Stimulated activated CD4-positive, alpha-beta T cell treated with anti-CD3 and anti-CD28 coated beads, Interleukin-15, amount 100 ng/mL, for 24 hours (primary cell): ENCODE measurements at places on chromosomes 7 and 10.
A peak's percentile ranks its signal among the peaks of the same experiment; 100 is the strongest.

DNA sequence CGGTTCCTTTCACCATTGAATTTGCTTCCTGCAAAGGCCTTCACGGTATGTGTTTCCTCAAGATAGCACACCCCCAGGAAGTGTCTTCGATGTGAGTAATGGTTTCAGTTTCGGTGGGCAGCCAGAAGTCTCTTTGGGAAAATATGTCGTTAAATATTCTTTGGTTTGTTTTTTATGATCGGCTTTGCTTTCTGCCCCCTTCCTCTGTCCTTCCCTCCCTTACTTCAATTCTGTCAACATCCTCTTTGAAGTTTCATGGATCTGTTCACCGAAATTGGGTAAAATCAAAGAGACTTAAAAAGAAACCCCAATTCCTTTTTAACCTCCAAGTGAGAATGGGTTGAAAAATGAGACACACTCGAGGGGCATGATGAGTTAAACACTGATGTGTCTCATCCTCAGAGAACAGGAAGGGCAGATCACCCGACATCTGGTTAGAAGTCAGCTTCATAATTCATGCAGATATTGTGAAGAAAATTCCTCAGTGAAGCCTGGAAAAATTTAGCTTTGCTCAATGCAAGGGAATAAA, 170.8 kb upstream of the HABP2 start:
- peak; percentile 11 for DNase-seq

DNA sequence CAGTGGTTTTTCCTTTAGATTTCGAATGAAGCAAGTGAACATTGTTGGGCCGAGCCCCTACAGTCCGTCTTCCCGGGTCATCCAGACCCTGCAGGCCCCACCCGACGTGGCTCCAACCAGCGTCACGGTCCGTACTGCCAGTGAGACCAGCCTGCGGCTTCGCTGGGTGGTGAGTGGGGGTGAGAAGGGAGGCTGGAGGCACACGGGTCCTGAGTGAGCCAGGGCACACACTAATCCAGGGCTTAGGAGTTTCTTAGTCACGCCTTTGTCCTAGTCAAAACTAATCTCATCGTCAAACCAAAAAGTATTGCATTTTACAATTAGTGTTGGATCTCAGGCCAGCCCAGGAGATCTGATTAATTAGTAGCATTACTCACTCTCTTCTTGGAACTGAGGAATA, 568.8 kb upstream of the FOXK1 start:
- no peak for DNase-seq

DNA sequence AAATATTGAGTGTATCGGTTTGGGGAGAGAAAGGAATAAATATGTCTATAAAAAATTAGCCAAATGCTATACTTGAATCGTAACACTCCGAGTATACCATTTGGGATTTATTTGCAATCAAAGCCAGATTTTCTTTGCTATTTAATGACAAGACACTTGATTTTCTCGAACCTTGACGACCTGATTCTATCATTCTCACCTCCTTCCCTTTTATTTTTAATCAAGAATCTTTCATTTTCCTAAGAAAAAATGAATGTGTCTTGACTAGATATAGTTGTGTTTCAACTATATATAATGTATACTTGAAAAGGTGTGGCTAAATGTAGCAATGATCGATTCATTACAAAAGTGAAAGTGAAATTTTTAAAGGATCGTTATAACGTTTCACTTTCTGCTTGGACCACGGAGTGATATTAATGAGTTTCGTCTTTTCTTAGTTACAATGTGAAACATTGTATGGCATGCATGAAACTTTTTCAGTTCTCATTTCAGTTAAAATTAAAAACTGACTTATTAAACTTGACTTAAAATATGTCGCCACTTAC, 562 bp downstream of the NUB1 start:
- DNase-seq: no peak

- no peak for DNase-seq
Measured at GRCh38 chr7:156918635-156919034, 25.7 kb upstream of the LMBR1 start.

DNA sequence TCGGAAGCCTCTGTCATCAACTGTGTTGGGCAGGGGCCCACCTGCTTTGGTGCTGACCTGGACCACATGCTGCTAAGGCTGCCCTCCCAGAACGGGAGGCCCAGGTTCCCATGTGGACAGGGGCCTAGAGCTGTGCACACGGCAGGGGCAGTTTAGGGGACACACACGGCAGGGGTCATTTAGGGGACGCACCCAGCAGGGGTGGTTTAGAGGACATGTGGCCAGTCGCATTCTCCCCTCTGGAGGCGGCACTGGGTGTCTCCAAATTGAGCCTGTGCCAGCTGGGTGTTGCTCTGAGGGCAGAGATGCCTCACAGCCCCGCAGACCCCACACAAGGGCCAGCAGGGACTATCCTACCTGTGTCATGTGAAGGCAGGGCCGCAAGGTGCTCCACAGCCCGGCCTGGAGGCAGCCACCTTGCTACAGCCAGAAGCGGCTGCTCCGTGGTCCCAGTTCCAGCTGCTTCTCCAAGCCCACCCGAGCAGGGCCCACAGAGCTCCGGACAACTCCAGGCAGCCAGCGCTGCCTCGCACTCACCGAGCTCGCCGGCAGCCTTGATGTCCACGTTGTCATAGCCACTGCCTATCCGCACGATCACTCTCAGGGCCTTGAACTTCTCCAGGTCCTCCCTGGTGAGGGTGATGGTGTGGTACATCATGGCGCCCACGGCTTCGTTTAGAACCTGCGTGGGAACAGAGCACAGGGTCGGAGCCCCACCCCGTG, 60.7 kb downstream of the ZRANB1 start:
- no peak for DNase-seq

GRCh38 chr10:69760072-69760471, 41.6 kb upstream of the COL13A1 start:
- no peak for DNase-seq

GRCh38 chr7:120475994-120476393, 203.0 kb downstream of the KCND2 start:
- no peak for DNase-seq

DNA sequence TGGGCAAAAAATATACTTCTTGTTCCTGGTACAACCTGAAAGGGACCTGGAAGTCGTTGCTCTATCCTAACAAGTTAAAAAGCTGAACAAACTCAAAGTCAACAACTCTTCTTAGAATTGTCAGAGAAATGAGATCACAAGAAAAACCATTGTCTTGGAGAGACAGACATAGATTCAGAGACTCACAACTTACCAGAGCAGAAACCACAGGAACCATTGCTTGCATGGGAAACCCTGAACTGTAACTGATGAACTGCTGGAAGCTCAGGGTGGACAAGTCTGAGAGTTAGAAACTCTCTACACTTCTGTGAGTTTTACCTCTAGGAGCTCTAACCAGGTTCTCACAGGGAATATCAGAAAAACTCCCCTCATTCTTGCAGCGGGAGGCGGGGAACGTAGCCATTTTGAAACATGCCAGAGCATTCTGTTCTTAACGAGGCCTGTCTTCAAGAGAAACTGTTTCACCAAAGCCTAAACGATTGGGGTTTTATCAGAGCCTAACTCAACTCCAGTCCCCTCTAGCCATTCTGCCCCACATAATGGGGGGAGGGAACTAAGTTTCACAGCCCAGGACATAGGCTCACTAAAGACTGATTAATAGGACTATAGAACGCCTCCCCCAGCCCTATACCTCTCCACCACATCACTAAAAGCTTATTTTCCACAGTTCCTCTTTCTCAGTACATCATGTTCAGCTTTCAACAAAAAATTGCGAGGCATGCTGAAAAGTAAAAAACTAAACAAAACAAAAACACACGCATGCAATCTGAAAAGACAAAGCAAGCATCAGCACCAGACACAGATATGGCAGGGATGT, 12.0 kb upstream of the GSDME start:
- no peak for DNase-seq

- no peak for DNase-seq
Measured at GRCh38 chr10:1802413-1802812, 65.1 kb upstream of the ADARB2 start.

DNA sequence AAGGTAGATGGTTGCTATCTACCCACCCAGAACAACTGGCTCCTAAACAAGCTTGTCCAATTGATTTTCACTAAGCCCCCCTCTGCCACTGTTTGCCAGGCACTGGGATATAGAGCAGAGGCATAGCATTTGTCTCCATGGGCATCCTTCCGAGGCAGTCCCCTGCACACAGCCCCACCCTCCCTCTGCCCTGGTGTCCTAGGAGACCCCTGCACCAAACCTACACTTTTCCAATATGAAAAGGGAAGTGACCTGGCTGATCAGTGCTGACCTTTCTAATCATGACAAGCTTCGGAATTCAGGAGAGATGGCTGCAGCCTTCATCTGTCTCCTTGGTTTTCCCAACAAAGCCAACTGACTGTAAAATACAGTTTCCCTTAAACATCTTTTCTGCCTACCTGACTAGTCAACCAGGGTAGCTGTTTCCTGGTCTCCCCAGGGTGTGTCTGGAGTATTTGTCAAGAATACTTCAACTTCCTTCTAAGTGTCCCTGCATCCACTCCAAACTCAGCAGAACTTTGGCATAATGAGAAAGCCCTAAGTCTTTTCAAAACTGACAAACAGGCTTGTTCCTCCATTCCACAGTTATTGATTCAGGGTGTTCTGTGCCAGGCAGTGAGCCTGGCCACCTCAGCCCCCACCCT, 7.6 kb upstream of the SLC18A3 start:
- no peak for DNase-seq

DNA sequence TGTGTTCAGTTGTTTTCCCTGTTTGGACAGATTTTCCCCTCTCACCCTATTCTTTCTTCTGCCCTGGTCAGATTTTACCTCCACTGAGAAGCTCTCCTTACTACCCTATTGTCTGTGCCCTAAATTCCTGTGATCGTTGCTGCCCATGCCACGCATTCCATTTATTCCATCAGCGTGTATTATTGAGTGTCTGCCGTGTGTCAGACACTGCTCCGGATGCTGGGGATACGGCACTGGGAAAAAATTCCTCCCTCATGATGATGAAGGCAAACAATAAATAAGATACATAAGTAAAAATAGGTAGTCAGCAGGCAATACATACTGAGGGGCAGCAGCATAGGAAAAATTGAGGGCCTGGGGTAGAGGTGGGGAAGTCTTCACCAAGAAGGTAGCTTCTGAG, 86.8 kb downstream of the FANK1 start:
- DNase-seq: no peak

DNA sequence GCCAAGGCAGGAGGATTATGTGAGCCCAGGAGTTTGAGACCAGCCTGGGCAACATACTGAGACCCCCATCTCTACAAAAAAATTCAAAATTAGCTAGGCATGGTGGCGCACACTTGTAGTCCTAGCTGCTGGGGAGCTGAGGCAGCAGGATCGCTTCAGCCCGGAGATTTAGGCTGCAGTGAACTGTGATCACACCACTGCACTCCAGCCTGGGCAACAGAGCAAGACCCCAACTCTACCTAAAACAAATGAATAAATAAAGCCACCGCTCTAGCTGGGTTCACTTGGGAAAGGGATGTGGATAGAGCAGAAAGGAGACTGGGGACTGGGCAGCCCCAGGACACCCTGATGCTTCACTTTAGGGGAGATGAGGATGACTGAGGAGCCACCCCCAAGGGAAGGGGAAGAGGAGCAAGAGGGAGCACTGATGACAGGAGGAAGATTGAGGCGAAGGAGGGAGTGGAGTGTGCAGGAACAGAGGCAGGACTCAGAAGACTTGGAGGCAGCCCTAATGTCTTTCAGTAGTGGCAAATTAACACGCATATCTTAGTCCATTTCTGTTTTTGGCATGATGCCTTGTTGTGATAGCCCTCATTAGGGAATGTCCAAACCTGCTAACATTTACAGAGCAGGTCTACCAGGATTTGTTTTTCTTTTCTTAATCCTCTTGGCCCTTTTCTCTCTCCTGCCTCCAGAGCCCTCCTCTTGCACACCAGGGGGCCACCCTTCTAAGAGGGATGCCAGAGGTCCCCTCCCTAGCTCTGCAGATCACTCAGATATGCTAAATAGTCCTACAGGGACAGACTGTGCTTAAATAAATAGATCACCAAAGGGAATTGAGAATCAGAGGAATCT, 88.3 kb downstream of the C10orf105 start:
- DNase-seq: no peak

DNA sequence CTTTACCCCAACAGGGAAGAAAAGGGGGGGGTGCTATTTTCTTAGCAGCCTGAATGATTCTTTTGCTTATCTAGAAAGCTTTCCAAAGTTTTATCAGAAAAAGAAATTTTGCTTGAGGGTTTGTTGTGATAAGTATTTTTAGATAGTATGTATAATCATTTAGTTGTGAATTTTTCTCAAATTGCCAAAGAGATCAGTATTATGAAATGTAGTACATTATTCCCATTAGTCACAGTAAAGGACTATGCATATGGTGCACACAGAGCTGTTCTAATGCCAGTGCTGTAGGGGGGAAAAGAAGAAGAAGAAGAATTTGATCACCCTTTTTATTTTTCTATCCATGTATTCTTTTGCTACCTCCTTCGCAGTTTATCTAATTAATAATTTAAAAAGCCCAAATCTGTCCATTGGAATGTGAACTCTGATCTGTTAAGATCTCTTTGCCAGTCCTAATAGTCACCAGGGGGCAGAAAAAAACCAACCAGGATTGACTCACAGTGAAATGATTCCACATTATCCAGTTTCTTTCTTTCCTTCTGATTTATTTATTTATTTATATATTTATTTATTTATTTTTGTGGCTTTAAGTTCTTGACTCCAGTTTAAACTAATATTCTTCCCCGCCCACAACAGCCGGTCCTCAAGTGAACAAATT, 4.7 kb downstream of the RBM20 start:
- no peak for DNase-seq

- no peak for DNase-seq
Measured at GRCh38 chr7:54145716-54146115, 396.5 kb upstream of the VSTM2A start.

GRCh38 chr7:151189038-151189437, 2.0 kb upstream of the ASB10 start:
- no peak for DNase-seq

GRCh38 chr7:142301923-142302550, 44.2 kb upstream of the PRSS58 start:
- DNase-seq: no peak

DNA sequence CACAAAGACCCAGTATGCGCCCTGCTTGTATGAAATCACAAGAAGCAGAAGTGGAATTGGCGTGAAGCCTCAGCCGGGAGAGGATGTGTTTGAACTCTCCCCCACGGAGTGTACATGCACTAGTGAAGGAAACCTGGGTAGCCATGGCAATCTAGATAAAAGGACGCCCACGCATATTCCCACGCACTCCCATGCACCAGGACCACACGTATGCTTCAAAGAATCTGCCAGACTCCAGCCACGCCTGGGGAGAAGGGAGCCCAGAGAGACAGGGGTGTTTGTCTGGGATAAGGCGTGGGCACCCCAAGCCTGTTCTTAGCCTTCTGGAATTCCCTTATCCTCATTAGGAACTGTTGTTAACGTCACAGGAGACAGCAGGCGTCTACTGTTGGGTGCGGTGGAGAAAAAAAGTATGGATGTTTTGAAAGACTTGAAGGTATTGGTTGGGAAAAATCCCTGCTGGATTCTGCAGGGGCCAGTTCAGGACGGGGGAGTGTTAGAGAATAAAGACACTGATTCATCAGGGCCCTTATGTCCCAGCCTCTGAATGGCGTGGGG, 28.9 kb upstream of the ECHDC3 start:
- no peak for DNase-seq

DNA sequence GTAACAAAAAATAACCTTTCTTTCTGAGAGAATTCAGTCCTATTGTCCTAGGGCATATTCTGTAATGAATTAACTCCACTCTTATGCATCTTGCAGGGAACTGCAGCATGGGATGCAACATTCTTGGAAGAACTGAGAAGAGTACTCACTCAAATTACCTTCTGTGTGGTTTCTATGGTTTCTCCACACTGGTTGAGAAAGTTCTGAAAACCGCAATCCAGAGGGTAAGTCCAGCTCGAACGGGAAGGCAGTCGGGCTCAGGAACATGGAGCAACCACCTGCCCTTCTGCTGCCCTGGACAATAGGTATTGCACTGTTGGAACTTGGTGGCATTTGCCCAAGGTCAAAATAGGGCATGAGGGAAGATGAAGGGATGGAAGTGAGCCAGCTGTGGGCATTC, 59.6 kb upstream of the CDK13 start:
- DNase-seq: no peak
